ENCODE measurements at places on chromosomes 16 and 17. TPM values are rescaled to one million over a fixed set of nuclear protein-coding genes. Genes with fewer than 3 reads are reported as not detected.

EFNB3 gene
- 5.1 TPM for total RNA-seq

GRCh38 chr16:89201439-89202377, 1.4 kb upstream of the SLC22A31 start:
- DNase-seq: peak; percentile 96
- H3K36me3 ChIP-seq: no peaks in the 10 kb centered on the region
- peaks cover 17% of the 10 kb centered on the region for H3K4me1 ChIP-seq
- H3K27ac ChIP-seq: no peak overlapping the region

DNA sequence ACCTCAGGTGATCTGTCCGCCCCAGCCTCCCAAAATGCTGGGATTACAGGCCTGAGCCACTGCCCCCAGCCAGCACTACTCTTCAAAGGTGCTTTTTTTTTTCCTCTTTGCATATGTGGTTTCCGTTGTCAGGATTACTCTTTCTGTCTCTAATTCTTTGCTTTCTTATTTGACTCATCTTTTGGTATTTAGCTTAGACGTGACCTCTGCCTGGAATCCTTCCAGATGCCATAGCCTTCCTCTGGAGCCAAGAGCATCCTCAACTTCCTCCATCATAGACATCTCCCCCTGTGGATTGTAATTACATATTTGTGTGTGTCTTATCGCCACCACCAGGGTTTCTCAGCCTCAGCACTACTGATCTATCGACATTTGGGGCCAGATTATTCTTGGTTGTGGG, 84.4 kb upstream of the XYLT1 start:
- no peak overlapping the region for H3K27ac ChIP-seq
- no peaks in the 10 kb centered on the region for H3K27me3 ChIP-seq
- no peak overlapping the region for H3K4me3 ChIP-seq
- H3K4me1 ChIP-seq: peaks cover 5% of the 10 kb centered on the region
- DNase-seq: no peak
- H3K36me3 ChIP-seq: no peaks in the 10 kb centered on the region

- no peaks in the 10 kb centered on the region for H3K27me3 ChIP-seq
- H3K4me3 ChIP-seq: no peak overlapping the region
- DNase-seq: no peak
- H3K36me3 ChIP-seq: no peaks in the 10 kb centered on the region
- H3K4me1 ChIP-seq: no peaks in the 10 kb centered on the region
Measured at GRCh38 chr16:59478838-59479237, 744.7 kb upstream of the GOT2 start.
